ENCODE measurements at places on chromosomes 2 and 18. TPM values are rescaled to one million over a fixed set of nuclear protein-coding genes. Genes with fewer than 3 reads are reported as not detected.
A peak's percentile ranks its signal among the peaks of the same experiment; 100 is the strongest.

SLC8A1 gene
- total RNA-seq: 852 TPM

PAIP2B gene
- total RNA-seq: 21.5 TPM

DNA sequence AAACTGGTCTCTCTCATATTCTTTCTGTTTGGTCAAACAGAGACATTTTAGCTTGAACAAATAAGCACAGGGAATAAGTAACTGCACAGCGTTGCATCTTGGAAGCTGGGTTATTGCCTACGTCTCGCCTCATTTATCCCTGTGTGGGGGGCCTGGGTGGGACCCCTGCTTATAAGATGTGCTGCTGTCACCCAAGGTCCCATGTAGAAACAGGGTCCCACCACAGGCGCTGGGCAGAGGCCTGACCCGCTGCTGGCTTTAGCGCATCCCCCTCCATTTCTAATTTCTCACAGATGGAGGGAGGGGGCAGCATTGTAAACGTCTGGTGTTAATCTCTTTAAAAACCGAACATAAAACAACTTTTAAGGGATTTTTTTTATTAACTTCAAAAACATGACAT is 207.8 kb downstream of the HDAC4 start:
- DNase-seq: peak; percentile 6

GRCh38 chr18:63532471-63532870 is 9.7 kb upstream of the SERPINB12 start:
- no peak for DNase-seq

- DNase-seq: no peak
Measured at GRCh38 chr2:119028327-119029174, 86.6 kb downstream of the MARCO start.

DNA sequence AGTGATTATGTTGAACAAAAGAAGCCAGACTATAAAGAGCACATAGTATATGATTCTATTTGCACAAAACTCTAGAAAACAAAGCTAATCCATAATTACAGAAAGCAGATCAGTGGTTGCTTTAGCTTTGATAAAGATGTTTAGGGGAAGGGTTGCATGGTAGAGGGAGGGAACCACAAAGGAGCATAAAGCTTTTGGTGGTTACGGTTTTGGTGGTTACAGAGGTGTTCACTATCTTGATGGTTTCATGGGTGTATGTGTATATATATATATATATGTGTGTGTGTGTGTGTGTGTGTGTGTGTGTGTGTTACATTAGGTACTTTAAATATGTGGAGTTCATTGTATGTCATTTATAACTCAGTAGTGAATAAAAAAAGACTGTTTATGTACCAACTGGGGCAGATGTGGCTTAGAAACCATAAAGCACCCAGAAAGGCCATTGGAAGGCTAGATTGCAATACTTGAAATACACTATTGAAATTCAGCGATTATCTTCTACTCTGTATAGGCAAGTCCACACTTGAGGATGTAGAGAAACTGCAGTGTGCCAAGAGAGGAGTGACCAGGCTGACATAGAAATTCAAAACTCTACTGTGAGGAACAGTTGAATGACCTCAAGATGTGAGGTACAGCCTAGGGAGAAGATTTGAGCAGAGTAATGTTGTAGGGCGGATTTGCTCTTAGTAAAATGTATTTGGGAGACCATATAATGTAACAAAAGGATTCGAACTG is 60.6 kb downstream of the CAB39 start:
- DNase-seq: no peak

DNA sequence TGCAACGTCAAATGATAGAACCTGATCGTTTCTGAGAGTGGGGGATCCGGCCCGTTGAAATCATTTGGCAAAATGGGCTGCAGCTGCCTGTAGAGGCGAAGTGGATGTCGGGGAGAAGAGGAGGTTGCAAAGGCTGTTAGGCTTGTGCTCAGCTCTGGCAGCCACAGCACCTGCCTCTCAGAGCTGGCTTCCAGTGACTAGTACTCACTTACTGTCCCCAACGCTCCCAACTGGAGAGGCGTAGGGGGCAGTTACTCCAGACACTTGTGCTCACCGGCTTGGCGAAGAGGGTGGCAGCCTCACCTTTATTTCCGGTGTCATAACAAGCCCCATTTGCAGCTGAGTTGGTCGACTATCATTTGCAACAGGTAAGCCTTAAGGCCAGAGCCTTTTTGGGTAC is 37.9 kb downstream of the NCK2 start:
- no peak for DNase-seq

GRCh38 chr18:61435064-61435652 is 101.9 kb downstream of the CDH20 start:
- DNase-seq: no peak

DNA sequence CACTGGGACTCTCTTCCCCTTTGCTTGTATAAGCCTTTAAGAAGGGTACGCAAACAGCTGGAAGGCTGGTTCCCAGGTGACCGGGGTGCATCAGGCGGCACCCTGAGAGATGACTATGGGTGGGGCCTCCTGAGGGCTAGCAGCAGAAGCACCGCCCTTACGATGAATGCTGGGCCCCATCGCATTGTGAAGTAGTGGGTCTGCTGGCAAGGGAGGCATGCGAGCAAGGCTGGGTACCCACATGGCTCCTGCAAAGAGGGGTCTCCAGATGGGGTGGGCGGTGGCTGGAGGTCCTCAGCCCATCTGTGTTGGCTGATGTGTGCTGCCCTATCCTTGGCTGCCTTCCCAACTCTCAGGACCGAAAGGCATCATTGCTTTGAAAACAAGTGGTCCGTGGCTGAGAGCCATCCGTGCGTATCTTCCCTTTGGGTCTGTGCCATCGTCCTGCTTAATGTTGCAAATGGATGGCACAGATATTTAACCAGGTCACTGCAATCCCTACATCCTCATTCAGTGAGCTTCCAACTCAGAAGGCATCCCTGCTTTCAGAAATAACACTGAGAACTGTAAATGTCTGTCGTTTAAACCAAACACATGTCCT is 83.5 kb upstream of the GPC1 start:
- DNase-seq: peak; percentile 32

GRCh38 chr2:28664120-28664842 is 87.3 kb upstream of the PPP1CB start:
- peak; percentile 72 for DNase-seq

- no peak for DNase-seq
Measured at GRCh38 chr18:40841467-40841866, 1113.6 kb upstream of the PIK3C3 start.
